ENCODE measurements at places on chromosomes 11 and 22.

DNA sequence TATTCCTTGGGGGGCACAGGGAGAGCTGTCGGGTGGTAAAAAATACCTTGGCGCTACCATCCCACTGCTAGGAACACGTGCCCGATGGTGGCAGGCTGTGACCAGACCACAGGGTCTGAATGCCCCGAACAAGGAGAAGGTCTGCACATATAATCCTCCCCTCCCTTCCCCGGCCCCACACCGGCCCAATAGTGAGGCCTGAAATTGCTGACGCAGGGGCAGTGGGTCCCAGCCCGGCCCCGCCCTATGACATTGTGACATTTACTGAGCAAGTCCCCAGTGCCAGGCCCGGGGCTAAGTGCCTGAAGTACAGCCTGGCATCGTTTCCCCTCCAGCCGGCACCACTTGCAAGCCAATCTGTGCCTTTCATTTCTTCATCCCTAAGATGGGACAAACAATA is 19.5 kb downstream of the MN1 start:
- no peaks in the 10 kb centered on the region for H3K27me3 ChIP-seq
- H3K27ac ChIP-seq = no peak overlapping the region
- peaks cover 35% of the 10 kb centered on the region for H3K4me1 ChIP-seq
- DNase-seq = no peak
- no peaks in the 10 kb centered on the region for H3K36me3 ChIP-seq

DNA sequence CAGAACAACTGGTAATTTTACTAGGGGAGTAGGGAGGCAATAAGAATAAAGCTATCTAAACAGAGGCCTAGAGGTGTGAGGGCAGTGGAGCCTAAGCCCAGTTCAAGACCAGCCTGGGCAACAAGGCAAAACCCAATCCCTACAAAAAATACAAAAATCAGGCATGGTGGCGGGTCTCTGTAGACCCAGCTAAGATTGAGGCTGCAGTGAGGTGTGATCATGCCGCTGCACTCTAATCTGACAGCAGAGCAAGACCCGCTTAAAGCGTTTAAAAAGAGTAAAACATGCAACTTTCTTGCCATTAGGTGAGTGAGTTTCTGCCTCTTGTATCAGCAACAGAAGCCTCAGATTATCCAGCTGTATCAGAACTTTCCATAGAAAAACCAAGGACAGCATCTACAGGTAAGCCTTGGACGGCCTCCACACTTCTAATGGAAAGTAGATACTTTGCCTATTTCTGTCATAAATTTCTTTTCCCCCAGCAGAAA is 12.1 kb downstream of the TAF1D start:
- no peak for DNase-seq
- H3K27me3 ChIP-seq = no peaks in the 10 kb centered on the region
- no peak overlapping the region for H3K4me3 ChIP-seq
- peak overlapping the region; percentile 13 for H3K27ac ChIP-seq
- 0 out of 2 replicates have a peak, but pooled peaks cover 2% of the 10 kb centered on the region for H3K4me1 ChIP-seq

- no peaks in the 10 kb centered on the region for H3K27me3 ChIP-seq
- H3K4me1 ChIP-seq = peaks cover 28% of the 10 kb centered on the region
- H3K4me3 ChIP-seq = no peak overlapping the region
- no peak for DNase-seq
- H3K36me3 ChIP-seq = no peaks in the 10 kb centered on the region
- no peak overlapping the region for H3K27ac ChIP-seq
Measured at GRCh38 chr11:12069066-12069676, 41.2 kb upstream of the MICAL2 start.

DNA sequence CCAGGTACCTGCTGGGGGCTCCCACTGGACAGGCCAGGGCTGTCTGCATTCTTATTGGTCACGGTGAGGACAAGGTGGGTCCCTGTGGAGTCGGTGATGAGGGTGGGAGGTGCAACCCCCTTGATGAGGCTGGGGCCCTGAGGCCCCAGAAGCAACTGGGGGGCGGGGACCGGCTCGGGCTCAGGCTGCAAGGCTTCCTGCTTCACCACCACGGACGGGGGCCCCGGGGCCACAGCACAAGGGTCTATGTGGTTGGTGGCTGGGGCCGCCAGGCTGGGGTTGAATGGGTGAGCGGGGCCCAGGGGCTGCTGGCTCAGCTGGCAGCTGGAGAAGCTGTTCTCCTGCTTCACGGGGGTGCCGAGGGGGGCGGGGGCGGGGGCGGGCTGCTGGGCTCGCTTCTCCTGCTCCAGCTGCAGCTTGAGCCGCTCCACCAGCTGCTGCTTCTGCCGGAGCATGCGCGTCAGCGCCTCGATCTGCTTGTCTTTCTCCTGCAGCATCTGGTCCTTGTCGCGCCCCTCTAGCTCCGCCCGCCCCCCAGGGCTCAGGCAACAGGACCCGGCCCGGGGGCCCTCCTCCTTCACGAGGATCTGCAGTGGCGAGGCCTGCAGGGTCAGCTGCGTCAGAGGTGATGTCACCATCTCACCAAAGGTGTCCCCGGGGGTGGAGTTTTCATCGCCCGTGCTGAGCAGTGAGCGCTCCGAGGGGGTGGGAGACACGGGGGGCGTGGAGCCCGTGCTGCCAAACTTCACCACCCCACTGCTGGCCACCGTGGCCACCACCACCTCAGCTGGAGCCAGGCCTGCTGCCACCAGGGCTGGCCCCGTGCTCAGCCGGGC is 48.2 kb downstream of the SGSM3 start:
- H3K27ac ChIP-seq = no peak overlapping the region
- DNase-seq = no peak
- H3K4me3 ChIP-seq = no peak overlapping the region
- H3K4me1 ChIP-seq = no peaks in the 10 kb centered on the region

GRCh38 chr11:47305734-47306483 is 36.0 kb downstream of the MADD start:
- H3K27ac ChIP-seq = no peak overlapping the region
- H3K4me1 ChIP-seq = no peaks in the 10 kb centered on the region
- no peaks in the 10 kb centered on the region for H3K27me3 ChIP-seq
- no peak overlapping the region for H3K4me3 ChIP-seq

GRCh38 chr11:32052215-32052614 is 38.7 kb upstream of the RCN1 start:
- H3K4me3 ChIP-seq = no peak overlapping the region
- no peaks in the 10 kb centered on the region for H3K27me3 ChIP-seq
- DNase-seq = peak; percentile 77
- peaks cover 25% of the 10 kb centered on the region for H3K4me1 ChIP-seq
- H3K36me3 ChIP-seq = no peaks in the 10 kb centered on the region
- no peak overlapping the region for H3K27ac ChIP-seq

- DNase-seq = no peak
- no peak overlapping the region for H3K4me3 ChIP-seq
- no peaks in the 10 kb centered on the region for H3K27me3 ChIP-seq
- H3K27ac ChIP-seq = no peak overlapping the region
- no peaks in the 10 kb centered on the region for H3K4me1 ChIP-seq
Measured at GRCh38 chr22:50157709-50158375, 12.7 kb upstream of the PANX2 start.

- H3K4me1 ChIP-seq = peaks cover 8% of the 10 kb centered on the region
- H3K27me3 ChIP-seq = no peaks in the 10 kb centered on the region
- H3K36me3 ChIP-seq = no peaks in the 10 kb centered on the region
- DNase-seq = no peak
- H3K4me3 ChIP-seq = no peak overlapping the region
Measured at GRCh38 chr22:25669253-25670069, 72.5 kb upstream of the MYO18B start.

DNA sequence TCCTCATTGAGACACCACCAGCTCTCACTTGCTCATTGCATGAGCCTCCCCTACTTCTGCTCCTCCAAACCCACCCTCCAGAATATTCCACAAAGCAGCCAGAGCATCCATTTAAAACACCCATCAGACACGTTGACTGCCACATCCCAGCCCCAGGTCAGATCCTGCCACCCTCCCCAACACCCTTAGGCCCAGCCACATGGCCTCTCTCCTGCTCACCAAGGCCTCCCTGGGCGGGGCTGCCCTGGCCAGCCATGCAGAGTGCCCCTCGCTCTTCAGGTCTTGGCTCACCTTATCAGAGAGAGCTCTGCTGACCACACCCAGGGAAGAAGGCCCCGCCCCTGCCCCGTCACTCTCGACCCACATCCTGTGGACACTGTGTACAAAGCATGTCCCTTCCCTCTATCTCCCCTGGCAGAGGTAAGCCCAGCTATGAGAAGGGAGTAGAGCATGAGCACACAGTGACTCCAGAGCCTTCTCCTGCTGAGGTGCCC is 106.8 kb downstream of the MICAL3 start:
- no peak overlapping the region for H3K4me3 ChIP-seq
- H3K36me3 ChIP-seq = no peaks in the 10 kb centered on the region
- H3K27me3 ChIP-seq = no peaks in the 10 kb centered on the region
- no peak overlapping the region for H3K27ac ChIP-seq
- no peak for DNase-seq

DNA sequence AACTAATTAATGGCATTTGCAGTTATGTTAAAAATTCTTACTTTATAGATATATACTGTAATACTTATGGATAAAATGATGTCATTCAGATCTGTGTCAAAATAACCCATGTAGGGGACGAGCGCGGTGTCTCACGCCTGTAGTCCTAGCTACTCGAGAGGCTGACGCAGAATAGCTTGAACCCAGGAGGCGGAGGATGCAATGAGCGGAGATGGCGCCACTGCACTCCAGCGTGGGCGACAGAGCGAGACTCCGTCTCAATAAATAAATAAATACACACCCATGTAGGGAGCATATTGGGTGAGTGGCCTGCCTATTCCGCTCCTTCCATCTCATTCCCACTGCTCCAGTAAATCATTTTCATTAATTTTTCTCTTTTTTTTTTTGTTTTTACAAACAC is 7.1 kb downstream of the SNU13 start:
- H3K36me3 ChIP-seq = peaks cover 16% of the 10 kb centered on the region
- H3K27ac ChIP-seq = peak overlapping the region; percentile 87
- peaks cover 19% of the 10 kb centered on the region for H3K4me1 ChIP-seq
- peak; percentile 24 for DNase-seq

DNA sequence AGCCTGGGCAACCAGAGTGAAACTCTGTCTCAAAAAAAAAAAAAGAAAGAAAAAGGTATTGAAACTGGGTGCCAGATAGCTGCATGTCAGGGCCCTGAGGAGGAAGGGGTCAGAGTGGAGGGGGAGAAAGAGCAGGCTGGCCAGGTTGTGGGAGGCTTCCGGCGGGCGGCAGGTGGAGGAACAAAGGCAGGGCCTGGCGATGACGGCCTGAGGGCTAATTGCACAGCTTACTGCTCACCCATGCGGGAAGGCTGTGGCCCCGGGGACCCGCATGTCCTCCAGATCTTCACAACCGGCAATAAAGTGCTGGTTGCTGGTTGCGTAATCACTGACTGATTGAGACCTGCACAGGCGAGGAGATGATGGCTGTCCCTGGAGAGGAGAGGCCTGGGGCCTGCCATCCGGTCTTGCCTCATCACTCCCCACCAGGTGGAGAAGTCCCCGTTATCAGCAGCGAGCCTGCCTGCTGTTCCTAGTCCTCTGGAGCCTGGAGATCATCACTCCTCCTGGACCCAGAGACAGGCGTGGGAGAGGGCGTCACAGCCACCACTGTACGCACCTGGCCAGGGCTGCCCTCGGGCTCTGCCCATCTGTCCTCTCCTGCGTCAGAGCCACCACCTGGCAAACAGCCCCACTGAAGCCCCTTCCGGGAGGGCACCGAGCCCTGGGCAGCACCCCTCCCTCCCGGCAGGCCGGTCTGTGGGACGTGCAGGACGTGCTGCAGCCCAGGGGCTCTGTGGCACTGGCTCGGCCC is 18.7 kb downstream of the H19 start:
- H3K4me3 ChIP-seq = no peak overlapping the region
- H3K27ac ChIP-seq = no peak overlapping the region
- H3K4me1 ChIP-seq = no peaks in the 10 kb centered on the region
- no peaks in the 10 kb centered on the region for H3K36me3 ChIP-seq

DNA sequence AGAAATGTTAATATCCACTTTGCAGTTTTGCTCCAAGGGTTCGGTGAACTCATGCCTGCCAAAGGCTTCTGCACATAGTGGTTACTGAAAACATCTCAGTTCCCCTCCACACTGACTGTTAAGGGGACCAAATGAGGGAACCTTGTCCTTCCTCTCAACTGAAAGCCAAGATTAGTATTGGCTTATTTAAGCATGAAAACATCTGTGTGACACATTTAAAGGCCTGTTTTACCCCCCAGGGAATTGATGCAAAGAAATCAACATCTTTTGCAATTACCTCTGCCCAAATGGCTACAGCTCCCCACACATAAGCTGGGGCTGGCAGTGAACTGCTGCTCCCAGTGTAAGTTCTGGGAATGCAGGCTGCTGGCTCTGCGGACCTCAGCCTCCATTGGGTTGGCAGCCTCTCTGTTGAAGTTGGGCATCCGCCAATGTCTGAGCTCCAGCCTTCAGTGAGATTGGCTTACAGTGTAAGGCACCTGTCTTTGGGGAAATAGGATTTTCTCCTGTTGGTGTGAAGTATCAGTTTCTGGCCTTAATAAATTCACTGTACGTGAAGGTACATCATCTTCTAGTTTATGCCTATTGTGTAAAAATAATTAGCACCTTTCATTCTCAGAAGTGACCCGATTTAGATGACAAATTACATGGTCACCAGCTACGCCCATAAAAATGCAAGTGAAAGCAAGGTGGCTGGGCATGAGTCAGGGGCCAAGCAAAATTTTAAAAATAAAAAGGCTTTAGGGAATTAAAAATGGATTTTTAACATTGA is 213.4 kb upstream of the SYN3 start:
- no peaks in the 10 kb centered on the region for H3K36me3 ChIP-seq
- no peak overlapping the region for H3K27ac ChIP-seq
- no peak overlapping the region for H3K4me3 ChIP-seq
- no peaks in the 10 kb centered on the region for H3K27me3 ChIP-seq
- peak; percentile 14 for DNase-seq

DNA sequence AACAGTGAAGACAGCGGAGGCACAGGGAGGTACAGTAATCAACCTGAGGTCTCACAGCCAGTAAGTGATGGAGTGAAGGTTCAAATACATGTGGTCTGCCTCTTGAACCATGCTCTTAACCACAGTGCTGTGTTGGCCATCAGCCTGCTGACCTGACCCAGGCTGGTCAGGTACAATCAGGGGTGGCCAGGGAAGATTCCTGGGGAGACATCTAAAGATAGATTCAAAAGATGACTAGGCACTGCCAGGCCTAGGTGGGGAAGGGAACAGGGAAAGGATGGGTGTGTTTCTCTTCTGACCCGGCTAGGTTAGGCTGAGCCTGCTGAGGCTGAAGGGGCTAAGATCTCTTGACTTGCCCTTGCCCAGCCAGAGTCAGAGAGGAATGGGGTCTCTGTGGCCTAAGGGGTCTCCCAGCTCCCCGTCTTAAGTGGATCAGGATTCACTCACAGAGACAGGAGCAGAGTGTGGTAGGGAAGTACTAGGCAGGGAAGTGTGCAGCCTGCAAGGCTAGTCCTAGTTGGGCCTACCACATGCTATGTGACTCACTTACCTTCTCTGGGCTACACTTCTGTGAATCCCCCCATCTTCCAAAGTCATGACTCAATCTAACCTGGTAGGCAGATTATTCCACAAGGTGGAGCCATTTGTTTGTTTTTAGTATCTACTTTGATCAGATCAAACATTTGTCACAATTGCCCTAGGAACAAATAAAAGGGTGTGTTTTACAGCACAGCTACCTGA is 10.4 kb upstream of the SREBF2 start:
- no peak overlapping the region for H3K27ac ChIP-seq
- H3K27me3 ChIP-seq = no peaks in the 10 kb centered on the region
- DNase-seq = peak; percentile 80
- peaks cover 9% of the 10 kb centered on the region for H3K4me1 ChIP-seq

GRCh38 chr11:41316751-41317150 is 142.7 kb downstream of the LRRC4C start:
- no peak overlapping the region for H3K4me3 ChIP-seq
- no peak overlapping the region for H3K27ac ChIP-seq
- H3K4me1 ChIP-seq = no peaks in the 10 kb centered on the region
- H3K36me3 ChIP-seq = no peaks in the 10 kb centered on the region

GRCh38 chr11:71078482-71078881 is 173.9 kb downstream of the SHANK2 start:
- H3K27me3 ChIP-seq = no peaks in the 10 kb centered on the region
- no peak overlapping the region for H3K27ac ChIP-seq
- peak; percentile 26 for DNase-seq
- H3K36me3 ChIP-seq = no peaks in the 10 kb centered on the region
- H3K4me3 ChIP-seq = no peak overlapping the region

Data from GM23248 (cell line).